ENCODE measurements at places on chromosomes 1 and 21. TPM values are rescaled to one million over a fixed set of nuclear protein-coding genes. Genes with fewer than 3 reads are reported as not detected.

DNA sequence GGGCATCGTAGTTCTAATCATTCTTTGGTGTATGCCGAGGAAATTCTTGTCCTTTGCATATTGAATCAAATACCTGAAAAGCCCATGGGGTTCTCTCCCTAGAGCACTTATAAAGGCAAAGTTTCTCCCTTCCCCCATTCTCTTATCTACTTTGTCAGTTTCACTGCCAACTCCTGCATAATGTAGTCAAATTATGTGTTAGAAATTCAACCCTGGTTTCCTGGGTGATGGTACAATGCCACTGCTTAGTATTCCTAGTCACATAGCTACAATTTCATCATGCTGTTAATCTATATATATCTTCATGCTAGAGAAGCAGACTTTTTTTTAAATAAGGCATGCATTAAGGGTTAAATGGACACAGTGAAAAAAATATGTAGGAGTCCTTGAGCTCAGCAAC, 119.0 kb downstream of the PDE4B start:
- no peak for DNase-seq

- no peak for DNase-seq
These were observed 40.6 kb upstream of the RABGAP1L start for GRCh38 chr1:174118751-174119150.

The GPR61 gene
- total RNA-seq: not detected

- DNase-seq: no peak
These were observed 52.6 kb downstream of the BRINP2 start for GRCh38 chr1:177223359-177223758.

DNA sequence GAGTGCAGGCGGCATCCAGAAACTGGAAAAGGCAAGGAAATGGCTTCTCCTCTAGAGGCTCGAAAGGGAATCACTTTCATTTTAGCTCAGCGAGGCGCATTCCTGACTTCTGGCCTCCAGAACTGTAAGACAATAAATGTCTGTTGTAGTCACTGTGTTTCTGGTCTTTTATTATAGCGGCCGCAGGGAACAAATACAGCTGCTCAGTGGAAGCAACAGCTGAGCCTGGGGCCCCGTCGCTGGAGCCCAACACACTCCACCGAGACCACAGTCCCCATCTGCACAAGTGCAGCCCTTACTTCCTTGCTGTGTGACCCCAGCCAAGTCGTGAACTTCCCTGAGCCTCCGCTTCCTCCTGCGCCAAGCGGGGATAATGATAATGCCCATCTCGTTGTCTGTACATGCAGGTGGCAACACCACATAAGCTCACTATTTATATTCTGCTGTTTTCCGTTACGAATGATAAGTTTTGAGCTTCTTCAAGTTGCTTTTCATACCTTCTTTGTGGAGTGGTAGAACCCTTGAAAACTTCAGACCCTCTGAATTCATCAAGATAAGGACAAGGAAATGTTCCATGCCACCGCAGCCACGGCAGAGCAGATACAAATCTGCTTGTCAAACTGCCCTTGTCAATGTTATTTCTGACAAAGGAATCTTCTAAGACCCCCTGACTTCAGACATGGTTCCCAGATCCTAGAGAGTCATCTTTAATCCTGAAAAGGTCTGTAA, 3.2 kb upstream of the LAPTM5 start:
- no peak for DNase-seq

DNA sequence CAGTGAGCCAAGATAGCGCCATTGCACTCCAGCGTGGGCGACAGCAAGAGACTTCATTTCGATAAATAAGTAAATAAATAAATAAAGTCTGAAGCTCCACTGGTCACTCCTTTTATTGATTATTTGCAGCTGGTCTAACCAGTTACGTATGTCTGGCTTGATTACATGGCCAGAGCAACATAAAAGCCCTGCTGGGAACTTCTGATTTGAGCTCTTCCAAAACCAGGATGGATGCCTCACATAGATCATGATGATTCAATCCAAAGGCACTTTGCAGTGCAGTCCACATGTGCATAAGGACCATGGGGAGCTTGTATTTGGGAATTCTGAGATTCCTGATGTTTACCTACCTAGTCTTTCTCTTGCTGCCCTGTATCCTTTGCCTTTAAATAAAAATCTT, 24.0 kb downstream of the NSUN4 start:
- DNase-seq: no peak

- DNase-seq: no peak
These were observed 157.2 kb upstream of the COL11A1 start for GRCh38 chr1:103265551-103265950.

The CFAP107 gene
- not detected for total RNA-seq

The S100A1 gene
- total RNA-seq: not detected

The LAD1 gene
- total RNA-seq: 0.43 TPM

DNA sequence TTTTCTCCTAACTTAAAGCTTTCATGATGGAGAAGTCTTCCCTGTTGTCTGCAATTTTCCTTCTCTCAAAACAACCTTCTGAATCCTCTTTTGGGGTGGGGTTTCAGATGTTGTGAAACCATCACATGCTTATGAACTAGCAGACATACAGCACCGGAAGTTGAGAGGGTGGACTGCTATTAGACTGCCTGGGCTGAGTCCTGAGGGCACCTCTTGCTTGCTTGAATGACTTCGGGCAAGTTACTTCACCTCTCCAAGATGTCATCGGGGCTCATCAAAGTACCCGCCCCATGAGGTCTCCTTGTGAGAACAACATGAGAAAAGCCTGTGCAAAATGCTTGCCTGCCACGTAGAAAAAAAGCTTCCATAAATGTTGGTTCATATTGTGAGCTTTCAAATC, 89.6 kb downstream of the CCDC185 start:
- DNase-seq: no peak

GRCh38 chr1:236913371-236914037, 90.7 kb downstream of the MT1HL1 start:
- DNase-seq: no peak

All from ascending aorta (tissue), 2 donors.